ENCODE measurements at places on chromosomes 3 and 15.

GRCh38 chr15:39318231-39318630, 262.6 kb upstream of the THBS1 start:
- no peak for DNase-seq

DNA sequence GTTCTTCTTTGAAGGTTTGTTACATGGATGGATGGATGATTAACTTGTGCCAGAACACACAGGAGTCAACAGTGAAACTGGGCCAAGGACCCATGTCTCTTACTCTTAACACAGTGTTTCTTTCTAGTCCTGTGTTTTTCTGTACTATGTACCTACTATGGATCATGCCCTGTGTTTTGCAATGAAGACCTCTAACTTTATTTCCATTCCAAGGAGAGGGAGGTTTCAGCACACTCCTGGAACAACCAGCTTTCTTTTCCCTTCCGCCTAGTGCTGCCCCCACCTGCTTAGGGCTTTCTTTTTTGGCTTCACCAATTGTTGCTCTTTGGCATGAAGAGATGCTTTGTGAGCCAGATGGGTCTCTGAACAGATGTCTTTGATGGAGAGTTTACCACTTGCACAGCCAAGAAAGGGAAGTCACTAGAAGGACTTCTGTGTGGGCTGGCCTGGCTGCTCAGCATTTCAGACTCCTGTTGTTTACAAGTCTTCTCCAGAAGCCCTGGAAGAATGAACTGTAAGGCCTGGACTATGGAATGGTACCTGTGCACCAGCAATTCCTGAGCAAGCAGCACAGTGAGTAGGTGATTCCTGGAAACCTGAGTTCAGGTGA, 44.5 kb downstream of the SNAPC5 start:
- no peak for DNase-seq

DNA sequence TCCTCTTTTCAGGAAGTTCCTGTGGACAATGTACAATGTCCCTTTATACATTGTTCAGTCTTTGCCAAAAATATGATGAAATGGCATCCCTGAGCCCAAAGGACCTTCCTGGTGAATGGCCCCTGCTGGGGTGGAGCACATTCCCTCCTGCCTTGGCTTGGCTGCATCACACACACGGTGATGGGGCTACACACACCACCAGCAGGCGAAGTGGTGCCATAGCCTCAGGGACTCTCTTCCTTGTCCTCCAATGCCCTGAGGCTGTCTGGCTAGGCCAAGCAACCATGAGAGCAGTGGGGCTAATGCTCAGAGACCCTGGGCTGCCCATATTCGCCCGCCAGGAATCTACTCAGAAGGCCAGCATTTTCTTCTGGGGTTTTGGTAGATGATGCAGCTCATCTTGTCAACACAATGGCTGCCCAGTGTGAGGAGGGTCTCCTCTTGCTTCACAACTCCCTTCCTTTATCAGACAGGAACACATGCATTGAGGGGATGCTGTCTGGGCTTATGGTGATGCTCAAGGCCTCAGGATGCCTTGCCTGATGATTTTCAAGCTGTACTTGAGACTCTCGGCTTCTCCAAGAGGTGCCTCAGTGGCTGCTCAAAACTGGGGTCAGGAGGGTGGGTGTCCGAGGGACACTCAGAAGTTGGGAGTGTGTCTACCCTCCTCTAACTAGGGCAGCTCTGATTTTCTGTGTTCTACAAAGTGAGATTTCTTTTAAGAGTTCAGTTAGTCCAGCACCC, 40.9 kb upstream of the EPHB1 start:
- no peak for DNase-seq

- no peak for DNase-seq
These were observed 1412.6 kb downstream of the ZPLD1 start for GRCh38 chr3:103847081-103848062.

DNA sequence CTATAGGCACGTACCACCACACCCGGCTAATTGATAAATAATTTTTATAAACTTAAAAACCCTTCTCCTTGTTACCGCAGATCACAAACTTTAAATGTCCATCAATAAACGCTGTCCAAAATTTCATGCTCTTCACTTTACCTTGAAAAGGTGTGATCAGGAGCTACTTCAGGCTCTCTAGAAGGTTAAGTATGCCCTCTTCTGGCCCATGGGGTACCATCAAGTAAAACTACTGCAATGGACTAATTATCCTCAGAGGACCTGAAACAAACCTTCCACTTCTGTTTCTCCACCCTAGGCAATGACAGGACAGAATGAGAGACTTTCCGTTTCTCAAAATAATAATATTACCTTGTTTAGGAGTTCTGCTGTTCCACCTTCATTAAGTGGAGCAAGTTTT, 9.2 kb downstream of the LZTFL1 start:
- DNase-seq: no peak
